ENCODE measurements at places on chromosomes 13 and 19. TPM values are rescaled to one million over a fixed set of nuclear protein-coding genes. Genes with fewer than 3 reads are reported as not detected.

GRCh38 chr19:1394252-1395193 is 6.8 kb downstream of the GAMT start:
- DNase-seq = no peak

The PLK5 gene
- polyA plus RNA-seq = not detected

GRCh38 chr13:86098511-86098910 is 299.3 kb upstream of the SLITRK6 start:
- DNase-seq = no peak

DNA sequence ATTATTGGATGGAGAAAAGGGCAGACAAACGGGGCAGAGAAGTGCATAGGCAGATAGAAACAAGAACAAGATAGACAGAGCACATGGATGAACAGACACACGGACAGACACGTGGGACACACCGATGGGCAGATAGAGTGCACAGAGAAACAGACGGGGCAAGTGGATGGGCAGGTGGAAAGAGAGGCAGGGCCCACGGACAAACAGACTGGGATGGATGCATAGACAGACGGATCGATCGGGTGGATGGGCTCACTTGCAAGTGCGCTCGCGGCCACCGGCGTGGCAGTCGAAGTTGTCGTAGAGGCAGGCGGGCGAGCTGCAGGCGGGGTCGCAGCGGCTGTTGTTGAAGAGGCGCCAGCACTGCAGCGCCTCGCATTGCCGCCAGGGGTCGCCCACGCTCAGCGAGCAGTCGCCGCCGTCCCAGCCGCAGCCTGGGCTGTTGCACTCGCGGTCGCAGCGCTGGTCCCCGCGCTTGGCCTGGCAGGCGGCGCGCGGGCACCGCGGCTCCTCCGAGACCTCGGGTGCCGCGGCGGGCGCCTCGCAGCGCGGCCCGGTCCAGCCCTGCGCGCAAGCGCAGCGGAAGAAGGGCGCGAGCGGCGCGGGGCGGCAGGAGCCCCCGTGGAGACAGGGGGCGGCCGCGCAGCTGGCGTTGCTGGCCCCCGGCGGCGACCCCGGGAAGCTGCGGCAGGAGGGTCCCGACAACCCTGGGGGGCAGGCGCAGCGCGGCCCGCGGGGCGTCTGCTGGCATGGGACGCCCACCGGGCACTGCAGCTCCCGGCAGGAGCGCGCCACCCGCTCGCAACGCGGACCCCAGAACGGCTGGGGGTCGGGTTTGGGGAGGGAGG is 23.3 kb downstream of the NOTCH3 start:
- DNase-seq = peak; percentile 6

The ACP7 gene
- polyA plus RNA-seq = not detected

GRCh38 chr13:99828123-99828522 is 143.4 kb downstream of the ZIC5 start:
- DNase-seq = no peak

GRCh38 chr13:72657379-72657778 is 70.0 kb downstream of the MZT1 start:
- no peak for DNase-seq

The ZNF506 gene
- 7.2 TPM for polyA plus RNA-seq

- DNase-seq = no peak
Observed at GRCh38 chr13:63307228-63307627, 1891.6 kb upstream of the PCDH20 start.

The PNMA8C gene
- not detected for polyA plus RNA-seq

- no peak for DNase-seq
Observed at GRCh38 chr19:55683449-55684261, 8.6 kb downstream of the EPN1 start.

DNA sequence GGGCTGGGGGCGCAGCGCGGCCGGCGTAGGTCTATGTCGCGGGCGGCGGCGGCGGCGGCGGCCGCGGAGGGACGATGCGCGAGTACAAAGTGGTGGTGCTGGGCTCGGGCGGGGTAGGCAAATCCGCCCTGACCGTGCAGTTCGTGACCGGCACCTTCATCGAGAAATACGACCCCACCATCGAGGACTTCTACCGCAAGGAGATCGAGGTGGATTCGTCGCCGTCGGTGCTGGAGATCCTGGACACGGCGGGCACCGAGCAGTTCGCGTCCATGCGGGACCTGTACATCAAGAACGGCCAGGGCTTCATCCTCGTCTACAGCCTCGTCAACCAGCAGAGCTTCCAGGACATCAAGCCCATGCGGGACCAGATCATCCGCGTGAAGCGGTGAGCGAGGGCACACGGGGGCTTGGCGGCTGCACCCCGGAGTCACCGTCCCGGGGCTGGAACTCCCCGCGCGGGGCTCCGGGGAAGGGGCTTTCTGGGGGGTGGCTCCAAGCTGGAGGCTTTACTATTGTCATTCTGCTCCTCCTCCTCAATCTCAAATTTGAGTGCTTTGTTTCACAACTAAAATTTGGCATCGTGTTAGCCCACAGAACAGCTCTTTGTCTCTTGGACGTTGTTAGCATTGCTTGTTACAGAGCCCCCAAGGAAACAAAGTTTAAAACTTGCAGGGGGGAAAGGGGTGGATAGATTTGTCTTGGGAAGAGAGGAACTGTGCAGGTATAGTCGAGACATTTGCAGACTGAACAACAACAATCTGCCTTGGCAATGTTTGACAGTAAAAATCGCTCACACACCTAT is 630 bp downstream of the RAP2A start:
- DNase-seq = no peak

GRCh38 chr13:47955836-47956235 is 45.2 kb downstream of the SUCLA2 start:
- DNase-seq = no peak

The ZFP36 gene
- 4.8 TPM for polyA plus RNA-seq

DNA sequence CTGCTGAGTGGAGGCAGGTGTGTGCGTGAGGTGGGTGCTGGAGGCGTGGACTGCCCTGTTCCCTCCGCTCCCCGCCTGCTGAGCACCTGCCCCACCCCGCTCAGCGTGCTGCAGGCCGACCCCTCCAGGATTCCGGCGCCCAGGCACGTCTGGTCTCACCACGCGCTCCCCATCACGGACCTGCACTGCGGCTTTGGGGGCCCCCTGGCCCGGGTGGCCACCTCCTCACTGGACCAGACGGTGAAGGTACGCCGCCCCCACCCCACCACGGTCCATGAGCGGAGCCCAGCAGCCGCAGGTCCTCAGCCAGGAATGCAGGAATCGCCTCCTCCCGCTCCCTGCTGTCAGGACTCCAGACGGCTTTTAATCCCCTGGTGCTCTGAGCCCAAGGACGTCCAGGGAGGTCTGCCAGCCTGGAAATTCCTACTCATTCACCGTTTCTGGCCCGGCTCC is 6.0 kb downstream of the WDR18 start:
- DNase-seq = no peak

DNA sequence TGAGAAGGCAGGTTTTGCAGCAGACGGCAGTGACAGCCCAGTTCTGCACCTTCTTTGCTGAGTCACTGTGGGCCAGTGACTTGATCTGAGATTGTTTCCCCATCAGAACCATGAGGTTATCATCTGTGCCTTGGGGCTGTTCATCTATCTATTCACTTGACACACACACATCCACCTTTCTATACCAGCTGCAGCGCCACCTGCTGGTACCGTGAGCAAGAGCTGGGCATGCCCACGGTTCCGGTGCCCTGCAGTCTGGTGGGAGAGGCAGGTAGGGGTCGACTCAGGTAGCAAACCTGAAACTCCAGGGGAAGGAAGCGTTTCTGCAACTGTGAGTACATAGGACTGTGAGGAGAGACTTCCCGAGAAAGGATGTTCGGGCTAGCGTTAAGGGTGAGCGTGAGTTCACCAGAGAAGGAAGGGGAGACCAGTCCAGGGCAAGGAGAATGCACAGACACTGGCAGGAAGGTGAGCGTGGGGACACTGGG is 7.5 kb upstream of the LIN7B start:
- no peak for DNase-seq

DNA sequence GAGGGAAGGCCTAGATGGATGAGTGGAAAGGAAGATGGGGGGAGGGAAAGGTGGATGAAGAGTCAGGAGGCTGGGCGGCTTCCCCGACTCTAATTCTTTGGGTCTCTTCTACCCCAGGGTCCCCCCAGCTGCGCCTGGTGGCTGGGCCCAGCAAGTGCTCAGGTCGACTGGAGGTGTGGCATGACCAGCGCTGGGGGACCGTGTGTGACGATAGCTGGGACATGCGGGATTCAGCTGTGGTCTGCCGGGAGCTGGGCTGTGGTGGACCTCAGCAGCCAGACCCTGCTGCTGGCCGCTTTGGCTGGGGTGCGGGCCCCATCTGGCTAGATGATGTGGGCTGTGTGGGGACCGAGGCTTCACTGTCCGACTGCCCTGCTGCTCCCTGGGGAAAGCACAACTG is 9.5 kb downstream of the SSC5D start:
- no peak for DNase-seq

The SHISA7 gene
- polyA plus RNA-seq = not detected

The CGB1 gene
- polyA plus RNA-seq = not detected

The C3 gene
- 10.0 TPM for polyA plus RNA-seq

The CACNG8 gene
- 0.01 TPM for polyA plus RNA-seq

DNA sequence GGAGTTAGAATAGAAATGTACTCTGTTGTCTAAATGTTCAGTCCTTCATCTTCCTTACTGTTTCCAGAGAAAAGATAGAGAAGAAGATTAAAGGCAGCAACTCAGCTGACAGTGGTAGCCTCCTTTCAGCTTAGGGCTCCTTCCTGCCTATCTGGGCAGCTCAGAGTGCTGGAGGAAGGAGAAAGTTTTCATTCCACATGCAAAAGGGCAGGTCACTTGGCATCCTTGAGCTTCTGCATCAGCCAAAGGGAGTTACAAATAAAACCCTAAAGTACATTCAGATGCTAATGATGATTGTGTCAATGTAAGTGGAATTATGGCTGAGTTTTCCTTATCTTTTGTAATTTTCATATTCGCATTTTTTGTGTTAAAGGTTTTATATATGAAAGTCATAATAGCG is 58.9 kb downstream of the ESD start:
- no peak for DNase-seq

DNA sequence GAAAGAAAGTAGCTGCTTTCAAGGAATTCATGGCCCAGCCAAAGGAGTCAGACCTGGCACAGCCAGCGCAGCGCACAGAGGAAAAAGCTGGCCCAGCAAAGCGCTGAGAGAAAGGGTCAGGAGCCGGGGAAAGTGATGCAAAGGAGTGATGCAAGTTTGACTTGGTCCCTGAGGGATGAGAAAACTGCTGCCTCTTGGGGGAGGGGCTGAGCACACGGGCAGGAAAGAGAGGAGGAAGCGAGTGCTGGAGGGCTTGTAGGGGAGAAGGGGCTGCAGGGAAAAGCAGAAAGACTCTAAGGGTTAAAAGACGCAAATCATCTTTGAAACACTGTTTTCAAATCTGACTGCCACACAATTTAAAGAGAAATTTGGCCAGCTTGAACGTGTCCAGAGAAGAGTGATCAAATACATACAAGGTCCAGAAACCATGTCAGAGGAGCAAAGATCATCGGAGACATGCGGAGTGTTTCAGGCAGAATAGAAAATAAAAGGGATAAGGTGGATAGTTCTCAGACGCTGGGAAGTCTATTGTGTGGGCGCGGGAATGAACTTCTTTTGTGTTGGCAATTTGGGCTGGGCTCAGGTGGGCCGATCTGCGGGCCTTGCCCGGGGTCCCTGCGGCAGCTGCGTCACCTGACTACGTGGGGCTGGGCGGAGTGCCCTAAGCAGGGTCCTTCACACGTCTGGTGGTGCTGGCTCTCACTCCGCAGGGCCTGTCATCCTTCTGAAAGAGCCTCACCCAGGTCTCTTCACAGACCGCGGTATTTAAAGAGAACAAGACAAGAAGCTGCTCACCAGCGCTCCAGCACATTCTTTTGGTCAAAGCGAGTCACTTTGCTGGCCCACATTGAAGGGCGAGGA is 18.1 kb downstream of the N4BP2L1 start:
- no peak for DNase-seq

- no peak for DNase-seq
Observed at GRCh38 chr19:33481863-33482262, 39.7 kb downstream of the PEPD start.

GRCh38 chr13:43019811-43020210 is 3.6 kb upstream of the DNAJC15 start:
- DNase-seq = no peak

GRCh38 chr19:10227026-10227971 is 3.8 kb downstream of the S1PR2 start:
- DNase-seq = no peak

The LIPE gene
- 1.9 TPM for polyA plus RNA-seq

DNA sequence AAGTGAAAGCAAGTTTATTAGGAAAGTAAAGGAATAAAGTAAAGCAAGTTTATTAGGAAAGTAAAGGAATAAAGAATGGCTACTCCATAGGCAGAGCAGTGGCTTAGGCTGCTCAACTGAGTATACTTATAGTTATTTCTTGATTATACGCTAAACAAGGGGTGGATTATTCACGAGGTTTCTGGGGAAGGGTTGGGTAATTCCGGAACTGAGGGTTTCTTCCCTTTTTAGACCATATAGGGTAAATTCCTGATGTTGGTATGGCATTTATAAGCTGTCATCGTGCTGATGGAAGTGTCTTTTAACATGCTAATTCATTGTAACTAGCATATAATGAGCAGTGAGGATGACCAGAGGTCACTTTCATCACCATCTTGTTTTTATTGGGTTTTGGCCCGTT is 194.3 kb downstream of the DLEU7 start:
- no peak for DNase-seq

The LGALS7B gene
- not detected for polyA plus RNA-seq

DNA sequence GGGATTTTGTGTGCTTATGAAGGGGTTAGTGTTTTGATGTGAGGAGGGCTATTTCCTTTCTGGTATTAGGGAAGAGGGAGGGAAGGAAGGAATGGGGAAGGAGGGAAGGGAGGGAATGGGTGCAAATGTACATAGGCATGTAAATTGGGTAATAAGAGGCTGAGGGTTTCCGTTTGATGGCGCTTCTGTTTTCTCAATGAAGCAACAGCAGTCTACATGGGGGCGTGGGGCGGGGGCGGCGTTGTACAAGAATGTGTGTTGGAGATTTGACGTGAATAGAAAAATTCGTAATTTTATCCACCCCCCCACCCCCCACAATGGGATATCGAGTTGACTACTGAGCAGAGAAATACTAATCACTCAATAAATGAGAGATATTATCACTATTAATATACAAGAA is 52.5 kb downstream of the PDS5B start:
- no peak for DNase-seq

- peak; percentile 10 for DNase-seq
Observed at GRCh38 chr13:33787051-33787591, 30.8 kb upstream of the RFC3 start.

DNA sequence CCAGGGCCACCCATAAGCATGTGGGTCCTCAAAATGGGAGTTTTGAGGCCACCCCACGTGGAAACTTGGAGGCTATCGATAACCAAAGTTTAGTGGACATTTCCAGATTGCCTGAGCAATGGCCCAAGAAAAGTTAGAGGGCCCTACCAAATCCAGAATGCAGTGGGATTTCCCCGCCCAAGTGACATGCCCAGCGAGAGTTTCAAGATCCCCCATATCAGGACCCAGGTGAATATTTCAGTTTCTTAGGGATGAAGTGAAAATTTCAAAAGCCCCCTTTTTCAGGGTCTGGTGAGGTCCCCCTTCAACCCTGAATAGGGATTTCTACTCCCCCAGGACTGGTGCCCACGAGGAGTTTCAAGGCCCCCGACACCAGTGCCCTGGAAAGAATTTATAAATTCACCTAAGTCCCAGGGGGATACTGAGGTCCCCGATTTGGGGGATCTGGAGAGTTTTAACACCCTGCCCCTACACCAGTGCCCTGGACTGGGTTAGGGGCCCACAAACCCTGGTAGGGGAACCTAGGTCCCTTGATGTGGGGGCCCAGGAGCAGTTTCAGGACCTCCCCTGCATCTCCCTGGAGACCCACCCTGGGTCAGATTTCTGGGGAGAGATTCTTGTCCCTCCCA is 695 bp downstream of the BST2 start:
- no peak for DNase-seq

Measured in BJ (cell line).